ENCODE measurements at places on chromosomes 2 and 18.

- DNase-seq: no peak
Observed at GRCh38 chr2:35933031-35933430, 422.5 kb upstream of the CRIM1 start.

DNA sequence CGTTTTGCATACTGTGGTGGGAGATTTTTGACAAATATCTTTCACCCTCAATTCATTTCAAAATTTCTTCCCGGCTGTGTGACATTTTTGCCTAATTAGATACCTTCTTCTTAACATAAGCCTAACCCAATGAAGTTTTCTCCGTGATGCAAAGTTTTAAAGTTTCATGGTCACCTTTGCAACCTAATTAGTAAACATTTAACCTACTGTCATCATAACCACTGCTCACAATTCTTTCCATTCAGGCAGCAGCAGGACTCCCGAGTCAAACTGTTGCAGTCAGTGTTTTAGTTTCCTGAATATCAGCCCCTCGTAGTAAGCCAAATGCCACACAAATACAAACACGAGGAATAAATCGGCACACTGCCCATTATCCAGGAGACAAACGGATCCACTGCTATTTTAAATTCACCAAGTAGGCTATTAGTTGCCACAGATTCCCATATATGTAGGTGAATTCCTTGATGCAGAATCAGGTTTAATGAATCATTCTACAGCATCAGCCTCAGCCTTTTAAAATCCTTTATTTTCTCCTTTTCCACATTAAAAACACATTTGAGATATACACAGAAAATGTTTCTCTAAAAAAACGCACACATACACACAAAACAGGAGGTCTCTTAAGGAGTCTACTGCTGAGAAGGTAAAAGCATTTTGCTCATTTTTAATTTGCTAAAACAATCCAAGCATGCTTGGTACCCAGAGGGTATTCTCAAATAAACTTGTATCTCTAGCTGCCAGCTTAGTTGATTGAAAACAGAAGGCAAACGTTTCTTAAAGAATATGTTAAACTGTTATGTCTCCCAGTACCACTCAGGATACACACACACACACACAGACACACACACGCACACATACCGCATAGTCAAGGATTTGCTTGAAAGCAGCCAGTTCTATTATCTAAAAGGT, 106.5 kb upstream of the KCTD1 start:
- DNase-seq: no peak

DNA sequence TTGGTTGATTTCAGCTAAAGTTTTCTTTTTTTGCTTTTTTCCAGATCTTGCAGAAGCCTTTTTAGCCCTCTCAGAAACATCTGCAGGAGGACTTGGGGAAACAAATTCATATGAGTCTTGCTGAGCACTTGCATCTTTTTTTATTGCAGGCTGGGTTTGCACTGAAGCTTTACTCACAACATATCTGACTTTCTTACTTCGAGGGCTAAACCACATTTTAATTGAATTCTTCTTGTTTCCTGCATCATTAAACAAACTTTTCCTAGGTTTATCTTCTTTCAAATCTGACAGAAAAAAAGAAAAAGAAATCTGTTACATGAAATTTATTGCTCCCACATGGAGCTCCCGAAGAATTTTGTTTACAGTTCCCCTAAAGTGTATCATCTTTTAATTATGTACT, 28.3 kb downstream of the BARD1 start:
- DNase-seq: no peak

- no peak for DNase-seq
Observed at GRCh38 chr2:118065921-118066511, 22.3 kb upstream of the INSIG2 start.

DNA sequence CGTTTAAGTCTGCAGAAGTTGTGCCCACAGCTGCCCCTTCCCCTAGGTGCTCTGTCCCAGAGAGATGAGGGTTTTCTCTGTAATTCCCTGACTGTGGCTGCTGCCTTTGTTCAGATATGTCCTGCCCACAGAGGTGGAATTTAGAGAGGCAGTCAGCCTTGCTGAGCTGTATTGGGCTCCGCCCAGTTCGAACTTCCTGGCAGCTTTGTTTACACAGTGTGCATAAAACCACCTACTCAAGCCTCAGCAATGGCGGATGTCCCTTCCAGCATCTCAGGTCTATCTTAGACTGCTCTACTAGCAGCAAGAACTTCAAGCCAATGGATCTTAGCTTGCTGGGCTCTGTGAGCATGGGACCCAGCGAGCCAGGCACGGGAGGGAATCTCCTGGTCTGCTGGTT, 48.1 kb downstream of the LHCGR start:
- DNase-seq: no peak

DNA sequence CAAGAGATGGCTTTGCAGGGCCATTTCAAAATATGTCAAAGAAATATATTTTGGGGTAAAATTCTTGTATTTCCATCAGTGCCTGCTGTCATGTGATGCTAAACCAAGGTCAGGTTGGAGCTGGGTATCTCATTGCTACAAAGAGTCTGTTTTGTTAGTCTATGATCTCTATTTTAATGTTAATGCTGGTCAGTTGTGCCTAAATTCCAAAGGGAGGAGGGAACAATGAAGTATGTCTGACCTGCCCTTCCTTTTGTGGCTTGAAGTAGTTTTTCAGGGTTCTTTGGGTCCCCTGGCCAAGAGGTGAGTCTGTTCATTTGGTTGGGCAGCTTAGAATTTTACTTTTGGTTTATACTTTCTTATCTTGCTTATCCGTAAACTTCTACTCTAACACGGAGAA, 61.6 kb upstream of the DYNAP start:
- no peak for DNase-seq

DNA sequence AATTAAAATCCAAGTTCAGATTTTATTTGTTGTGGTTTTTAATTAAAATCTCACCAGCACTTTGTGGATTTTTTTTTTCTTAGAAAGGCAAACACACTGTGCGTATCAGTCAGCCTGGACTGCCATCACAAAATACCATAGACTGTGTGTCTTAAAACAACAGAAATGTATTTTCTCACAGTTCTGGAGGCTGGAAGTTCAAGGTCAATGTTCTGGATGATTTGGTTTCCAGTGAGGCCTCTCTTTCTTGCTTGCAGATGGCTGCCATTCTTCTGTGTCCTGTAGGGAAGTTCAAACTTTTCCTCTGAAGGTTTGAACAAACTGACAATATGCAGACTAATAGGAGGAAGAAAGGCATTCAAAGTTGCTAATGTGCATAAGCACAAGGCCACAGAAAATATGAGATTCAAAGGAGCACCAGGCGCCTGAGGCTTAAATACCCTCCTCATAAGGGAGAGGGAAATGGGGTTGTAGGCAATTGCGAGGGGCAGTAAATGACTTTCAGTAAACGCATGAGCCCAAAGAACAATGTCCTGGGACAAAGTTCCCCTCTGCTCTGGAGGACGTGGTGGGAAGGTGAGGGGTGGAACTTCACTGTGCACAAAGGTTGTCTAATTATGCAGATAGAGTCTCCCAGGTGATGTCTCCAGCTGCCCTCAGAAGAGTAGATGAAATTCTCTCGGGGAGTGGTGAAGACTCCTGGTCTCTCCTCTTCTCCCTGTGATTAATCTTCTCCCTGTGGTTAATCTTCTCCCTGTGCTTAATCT, 26.5 kb upstream of the KCNF1 start:
- DNase-seq: no peak

Measured in iPS DF 6.9 (cell line).